Activated B cell treated with CpG ODN at 0.5 μM for 24 hours (primary cell): ENCODE measurements at places on chromosomes 3 and 15. TPM values are rescaled to one million over a fixed set of nuclear protein-coding genes. Genes with fewer than 3 reads are reported as not detected.
A peak's percentile ranks its signal among the peaks of the same experiment; 100 is the strongest.

The C15orf61 gene
- 3.3 and 4.2 TPM in 2 replicates for total RNA-seq

The GCSAM gene
- 16.0 and 17.3 TPM in 2 replicates for total RNA-seq

The HRG gene
- not detected in 2 replicates for total RNA-seq

- no peak for DNase-seq
- no peaks in the 10 kb centered on the region for H3K4me1 ChIP-seq
- H3K36me3 ChIP-seq = peaks cover 51% of the 10 kb centered on the region
- no peak overlapping the region for H3K27ac ChIP-seq
- H3K4me3 ChIP-seq = no peak overlapping the region
- no peaks in the 10 kb centered on the region for H3K27me3 ChIP-seq
Measured at GRCh38 chr15:94441760-94442159, 210.4 kb downstream of the MCTP2 start.

- no peak within 1 kb of the TSS for H3K27ac ChIP-seq
- DNase-seq = no peak
- peaks cover 45% of the 10 kb centered on the region for H3K27me3 ChIP-seq
- no peaks in the 10 kb centered on the region for H3K36me3 ChIP-seq
- H3K4me3 ChIP-seq = peak within 1 kb of the TSS; percentile 24
- peaks cover 15% of the 10 kb centered on the region for H3K4me1 ChIP-seq
Measured at GRCh38 chr3:13879946-13880810, at the start of gene WNT7A. WNT7A (minus strand) TSS chr3:13880071; CDS start chr3:13879816, 255 bp downstream.

DNA sequence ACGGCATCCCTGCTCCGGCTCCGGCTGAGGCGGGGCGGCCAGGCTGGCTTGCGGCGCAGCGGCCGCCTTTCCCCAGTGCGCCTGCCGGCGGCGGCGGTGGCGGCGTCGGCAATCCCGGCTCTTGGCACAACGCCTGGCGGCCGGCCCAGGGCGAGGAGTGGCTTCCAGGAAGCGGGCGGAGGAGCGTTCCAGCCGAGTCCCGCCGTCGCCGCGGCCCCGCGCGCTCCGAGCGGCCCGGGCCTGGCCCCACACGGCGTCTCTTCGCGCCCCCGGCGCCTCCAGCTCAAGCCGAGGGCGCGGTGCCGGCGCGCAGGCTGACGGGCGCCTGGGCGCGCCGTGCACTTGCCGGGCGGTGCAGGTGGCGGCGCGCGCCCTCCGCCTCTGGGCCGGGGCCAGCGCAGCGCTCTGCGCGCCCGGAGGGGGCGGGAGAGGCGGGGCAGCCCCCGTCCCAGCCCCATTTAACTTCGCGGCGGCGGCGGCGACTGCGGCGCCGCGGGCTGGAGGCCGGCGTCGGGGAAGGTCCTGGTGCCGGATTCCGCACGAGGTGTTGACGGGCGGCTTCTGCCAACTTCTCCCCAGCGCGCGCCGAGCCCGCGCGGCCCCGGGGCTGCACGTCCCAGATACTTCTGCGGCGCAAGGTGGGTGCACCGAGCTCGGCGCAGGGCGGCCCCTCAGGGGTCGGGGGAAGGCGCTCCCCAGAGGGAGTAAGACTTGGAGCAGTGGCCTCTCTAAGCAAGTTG is at the start of gene ADAMTSL3:
TSS of gene ADAMTSL3 (plus strand) at position 485 of the 740 bp plus-strand sequence. CDS start 1,639 bp downstream, outside the sequence.
- H3K27ac ChIP-seq = no peak within 1 kb of the TSS
- peaks cover 23% of the 10 kb centered on the region for H3K27me3 ChIP-seq
- H3K4me1 ChIP-seq = no peaks in the 10 kb centered on the region
- no peak for DNase-seq
- H3K4me3 ChIP-seq = no peak within 1 kb of the TSS

The ADAMTS17 gene
- total RNA-seq = 1.6 TPM in 1 of 2 replicates, not detected in the other

The GP9 gene
- total RNA-seq = not detected in 2 replicates

The VEPH1 gene
- not detected in 2 replicates for total RNA-seq

- no peak overlapping the region for H3K4me3 ChIP-seq
- DNase-seq = no peak
- no peaks in the 10 kb centered on the region for H3K4me1 ChIP-seq
- no peaks in the 10 kb centered on the region for H3K27me3 ChIP-seq
- H3K27ac ChIP-seq = no peak overlapping the region
- H3K36me3 ChIP-seq = no peaks in the 10 kb centered on the region
Measured at GRCh38 chr15:32668942-32669341, 27.4 kb downstream of the SCG5 start.

DNA sequence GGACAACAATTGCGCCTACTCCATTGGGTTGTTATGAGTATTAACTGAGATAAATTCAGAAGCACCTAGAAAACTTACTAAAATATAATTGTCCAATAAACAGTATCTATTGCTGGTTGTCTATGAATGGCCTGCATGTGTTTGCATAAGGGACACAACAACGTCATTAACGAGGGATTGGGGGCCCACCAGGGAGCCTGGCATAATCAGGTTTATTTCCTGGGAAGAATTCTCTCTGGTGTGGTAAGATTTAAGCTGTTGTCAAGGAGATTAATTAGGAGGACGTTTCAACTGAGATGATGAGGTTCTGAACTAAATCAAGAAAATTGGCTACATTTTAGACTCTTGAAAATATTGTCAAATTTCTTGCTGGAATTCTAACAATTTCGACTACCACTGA is 176.1 kb upstream of the CDIN1 start:
- H3K4me3 ChIP-seq = no peak overlapping the region
- H3K36me3 ChIP-seq = no peaks in the 10 kb centered on the region
- H3K27ac ChIP-seq = no peak overlapping the region
- H3K27me3 ChIP-seq = no peaks in the 10 kb centered on the region
- DNase-seq = no peak

The CACNA1D gene
- total RNA-seq = 1.9 and 2.0 TPM in 2 replicates

The SLC35A5 gene
- 25.1 and 26.6 TPM in 2 replicates for total RNA-seq

DNA sequence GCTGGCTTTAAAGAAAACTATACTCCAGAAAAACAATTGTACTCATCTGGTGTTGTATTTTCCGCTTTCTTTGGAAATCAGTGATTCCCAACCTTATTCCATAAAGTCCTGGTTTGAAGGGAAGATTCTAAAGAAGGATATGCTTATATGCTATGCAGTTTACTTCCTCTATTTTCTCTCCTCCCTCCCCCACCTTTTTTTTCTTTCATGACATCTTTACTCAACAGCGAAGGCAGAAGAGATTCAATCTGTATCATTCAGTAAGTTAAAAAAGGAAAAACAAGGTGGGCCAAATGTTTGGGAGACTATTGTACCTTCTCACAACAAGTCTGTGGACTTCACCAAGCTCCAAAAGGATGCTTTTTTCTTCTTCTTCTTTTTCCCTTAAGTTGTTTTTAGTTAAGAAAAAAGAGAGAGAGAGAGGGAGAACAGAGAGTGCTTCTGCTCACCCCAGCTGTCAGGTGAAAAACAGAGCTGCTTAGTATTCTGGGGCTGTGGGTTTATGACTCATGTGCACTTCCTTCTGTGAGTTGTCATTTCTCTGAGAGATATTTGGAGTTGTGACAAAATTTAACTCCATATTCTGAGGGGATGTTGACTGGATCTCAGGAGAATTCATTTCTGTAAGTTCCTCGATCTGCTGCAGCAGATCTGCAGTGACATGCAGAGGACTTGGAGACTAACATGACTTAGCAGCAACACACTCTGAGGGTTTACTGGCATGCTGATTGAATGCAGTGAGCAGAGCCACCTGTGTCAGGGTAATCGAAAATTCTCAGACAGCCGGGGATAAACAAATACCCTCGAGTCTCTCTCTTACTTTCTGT is 70.7 kb downstream of the SSR3 start:
- H3K4me3 ChIP-seq = peak overlapping the region; percentile 79
- peaks cover 32% of the 10 kb centered on the region for H3K4me1 ChIP-seq
- H3K27me3 ChIP-seq = peaks cover under 1% of the 10 kb centered on the region
- DNase-seq = peak; percentile 20
- no peaks in the 10 kb centered on the region for H3K36me3 ChIP-seq

DNA sequence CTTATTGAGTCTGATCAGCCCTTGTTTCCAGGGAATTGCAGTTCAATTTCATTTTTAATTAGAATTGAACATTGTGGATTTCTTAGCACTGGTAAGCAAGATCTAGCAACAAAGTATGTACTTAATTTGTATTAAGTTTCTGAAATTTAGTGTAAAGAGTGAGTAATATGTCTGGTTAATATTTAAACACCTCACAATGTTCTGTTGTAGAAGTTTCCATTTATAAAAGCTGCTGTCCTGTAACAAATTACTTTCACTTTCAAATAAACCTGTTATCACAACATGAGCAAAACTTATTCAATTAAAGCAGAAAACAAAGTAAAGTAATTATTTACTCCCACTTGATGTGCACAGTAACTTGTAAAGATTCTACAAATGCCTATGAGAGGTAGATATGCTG is 448.5 kb downstream of the NAALADL2 start:
- no peak overlapping the region for H3K4me3 ChIP-seq
- H3K36me3 ChIP-seq = no peaks in the 10 kb centered on the region
- no peak overlapping the region for H3K27ac ChIP-seq
- DNase-seq = no peak
- no peaks in the 10 kb centered on the region for H3K4me1 ChIP-seq

DNA sequence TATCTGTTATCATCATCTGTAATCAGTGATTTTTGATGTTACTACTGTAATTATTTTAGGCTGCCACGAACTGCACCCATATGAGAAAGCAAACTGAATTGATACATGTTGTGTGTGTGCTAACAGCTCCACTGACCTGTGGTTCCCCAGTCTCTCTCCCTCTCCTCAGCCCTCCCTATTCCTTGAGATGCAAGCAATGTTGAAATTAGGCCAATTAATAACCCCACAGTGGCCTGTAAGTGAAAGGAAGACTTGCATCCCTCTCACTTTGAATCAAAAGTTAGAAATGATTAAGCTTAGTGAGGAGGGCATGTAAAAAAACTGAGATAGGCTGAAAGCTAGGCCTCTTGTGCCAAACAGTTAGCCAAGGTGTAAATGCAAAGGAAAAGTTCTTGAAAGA is 218.6 kb upstream of the LRRFIP2 start:
- DNase-seq = no peak
- no peak overlapping the region for H3K4me3 ChIP-seq
- no peaks in the 10 kb centered on the region for H3K27me3 ChIP-seq
- peaks cover 57% of the 10 kb centered on the region for H3K36me3 ChIP-seq
- H3K27ac ChIP-seq = no peak overlapping the region
- no peaks in the 10 kb centered on the region for H3K4me1 ChIP-seq

GRCh38 chr3:85726241-85726640 is 767.5 kb downstream of the CADM2 start:
- no peaks in the 10 kb centered on the region for H3K4me1 ChIP-seq
- no peak overlapping the region for H3K27ac ChIP-seq
- no peak overlapping the region for H3K4me3 ChIP-seq
- no peak for DNase-seq

DNA sequence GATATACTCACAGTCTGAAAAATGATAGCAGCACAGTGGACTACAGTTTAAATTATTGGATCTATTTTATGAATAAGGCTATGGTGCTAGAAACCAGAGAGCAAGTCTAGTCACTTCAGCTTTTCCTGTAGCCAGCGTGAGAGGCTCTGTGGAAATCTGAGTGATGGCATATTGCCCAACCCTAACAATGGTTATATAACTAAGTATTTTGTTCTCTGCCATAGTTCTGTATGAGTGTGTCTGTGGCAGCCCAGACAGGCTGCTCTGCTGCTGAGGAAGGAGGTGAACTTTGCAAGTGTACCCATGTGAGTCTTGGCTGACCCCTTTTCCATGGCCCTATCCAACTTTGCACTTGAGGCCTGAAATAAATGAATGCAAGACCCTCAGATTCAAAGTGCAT is 105.7 kb downstream of the LRTM1 start:
- no peak overlapping the region for H3K4me3 ChIP-seq
- H3K27me3 ChIP-seq = no peaks in the 10 kb centered on the region
- no peaks in the 10 kb centered on the region for H3K4me1 ChIP-seq
- H3K36me3 ChIP-seq = no peaks in the 10 kb centered on the region
- H3K27ac ChIP-seq = no peak overlapping the region

The TGM5 gene
- 0.11 and 0.17 TPM in 2 replicates for total RNA-seq

The GADL1 gene
- total RNA-seq = not detected in 2 replicates

The CD200R1 gene
- 3.3 and 4.1 TPM in 2 replicates for total RNA-seq
